Naive thymus-derived CD8-positive, alpha-beta T cell (primary cell): ENCODE measurements at places on chromosomes 11 and 22.
A peak's percentile ranks its signal among the peaks of the same experiment; 100 is the strongest.

- H3K27me3 ChIP-seq: peaks cover 35% of the 10 kb centered on the region
- H3K4me3 ChIP-seq: no peak overlapping the region
- no peaks in the 10 kb centered on the region for H3K4me1 ChIP-seq
Measured at GRCh38 chr22:48424661-48425060, 1403.0 kb downstream of the BRD1 start.

DNA sequence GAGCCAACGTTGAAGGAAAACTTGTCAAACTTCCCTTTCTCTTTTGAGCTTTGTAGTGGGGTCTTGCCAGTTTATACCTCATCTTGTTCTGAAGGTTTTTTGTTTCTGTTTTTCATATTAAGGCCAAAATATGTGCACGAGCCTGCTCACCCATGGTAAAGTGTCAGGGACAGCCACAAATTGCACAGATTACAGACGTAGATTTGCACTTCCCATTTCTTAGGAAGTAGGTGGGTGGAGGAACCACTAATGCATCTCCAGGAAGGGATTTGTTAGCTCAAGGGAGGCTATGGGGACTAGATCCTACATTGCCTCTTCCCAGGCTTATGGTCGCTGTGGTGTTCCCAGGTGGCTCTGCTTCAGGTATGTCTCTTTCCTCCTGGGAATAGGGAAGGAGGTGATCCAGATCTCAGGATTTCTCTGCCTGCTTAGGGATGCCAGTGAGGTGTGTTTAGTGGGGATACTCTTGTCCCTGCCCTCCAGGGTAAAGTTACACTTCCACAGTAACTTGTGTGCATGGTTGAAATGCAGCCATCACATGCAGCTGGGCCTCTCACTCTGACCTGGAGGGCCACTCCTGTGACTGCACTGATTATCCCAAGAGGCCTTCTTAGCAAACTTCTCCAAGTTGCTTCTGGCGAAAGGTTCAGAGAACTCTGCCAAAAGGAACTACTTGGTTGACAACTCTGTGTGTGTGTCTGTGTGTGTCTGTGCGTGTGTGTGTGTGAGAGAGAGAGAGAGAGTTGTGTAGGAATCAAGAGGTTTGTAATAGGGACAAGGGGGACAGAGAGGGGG lies 9.8 kb downstream of the PPFIBP2 start:
- no peak for DNase-seq
- H3K4me3 ChIP-seq: no peak overlapping the region
- H3K27ac ChIP-seq: peak overlapping the region; percentile 82
- H3K36me3 ChIP-seq: peaks cover 2% of the 10 kb centered on the region
- H3K27me3 ChIP-seq: no peaks in the 10 kb centered on the region

DNA sequence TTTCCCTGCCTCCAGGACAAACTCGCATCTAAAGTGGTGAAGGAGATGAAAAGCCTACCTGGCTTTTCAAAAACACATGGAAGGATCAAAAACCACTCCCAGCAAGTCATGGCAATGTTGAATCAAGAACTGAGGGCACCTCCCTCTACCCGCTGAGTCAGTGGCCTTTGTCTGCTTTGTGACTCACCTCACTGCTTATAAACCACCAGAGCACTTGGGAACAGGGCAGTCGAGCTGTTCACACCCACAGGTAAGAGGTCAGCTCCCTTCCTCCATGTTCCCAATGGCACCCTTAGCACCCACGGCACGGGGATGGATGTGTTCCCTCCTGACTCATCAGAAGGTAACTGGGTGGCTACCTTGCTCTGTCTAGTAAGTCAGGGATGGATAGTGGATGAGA lies 21.7 kb downstream of the TENM4 start:
- no peak overlapping the region for H3K4me3 ChIP-seq
- peaks cover 12% of the 10 kb centered on the region for H3K27me3 ChIP-seq
- DNase-seq: no peak
- no peak overlapping the region for H3K27ac ChIP-seq
- no peaks in the 10 kb centered on the region for H3K4me1 ChIP-seq

DNA sequence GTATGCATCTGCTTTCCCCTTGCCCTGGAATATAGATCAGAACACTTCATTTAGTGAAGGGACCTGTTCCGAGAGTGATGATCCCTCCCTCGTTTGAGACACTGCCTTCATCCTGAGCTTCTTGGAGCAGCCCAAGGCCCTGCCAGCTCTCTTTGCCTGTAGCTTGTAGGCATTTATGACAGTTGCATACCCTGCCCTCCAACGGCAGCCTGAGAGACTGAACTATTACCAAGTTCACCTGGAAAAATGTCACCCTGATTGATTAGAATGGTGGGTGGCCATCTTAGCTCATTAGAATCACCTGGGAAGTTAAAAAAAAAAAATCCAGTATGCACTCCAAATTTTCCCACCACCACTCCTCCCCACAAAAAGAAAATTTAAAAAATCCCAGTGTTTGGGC lies 1.5 kb downstream of the MICAL3 start:
- no peak for DNase-seq
- peaks cover 42% of the 10 kb centered on the region for H3K27me3 ChIP-seq
- H3K36me3 ChIP-seq: no peaks in the 10 kb centered on the region
- no peak overlapping the region for H3K4me3 ChIP-seq

DNA sequence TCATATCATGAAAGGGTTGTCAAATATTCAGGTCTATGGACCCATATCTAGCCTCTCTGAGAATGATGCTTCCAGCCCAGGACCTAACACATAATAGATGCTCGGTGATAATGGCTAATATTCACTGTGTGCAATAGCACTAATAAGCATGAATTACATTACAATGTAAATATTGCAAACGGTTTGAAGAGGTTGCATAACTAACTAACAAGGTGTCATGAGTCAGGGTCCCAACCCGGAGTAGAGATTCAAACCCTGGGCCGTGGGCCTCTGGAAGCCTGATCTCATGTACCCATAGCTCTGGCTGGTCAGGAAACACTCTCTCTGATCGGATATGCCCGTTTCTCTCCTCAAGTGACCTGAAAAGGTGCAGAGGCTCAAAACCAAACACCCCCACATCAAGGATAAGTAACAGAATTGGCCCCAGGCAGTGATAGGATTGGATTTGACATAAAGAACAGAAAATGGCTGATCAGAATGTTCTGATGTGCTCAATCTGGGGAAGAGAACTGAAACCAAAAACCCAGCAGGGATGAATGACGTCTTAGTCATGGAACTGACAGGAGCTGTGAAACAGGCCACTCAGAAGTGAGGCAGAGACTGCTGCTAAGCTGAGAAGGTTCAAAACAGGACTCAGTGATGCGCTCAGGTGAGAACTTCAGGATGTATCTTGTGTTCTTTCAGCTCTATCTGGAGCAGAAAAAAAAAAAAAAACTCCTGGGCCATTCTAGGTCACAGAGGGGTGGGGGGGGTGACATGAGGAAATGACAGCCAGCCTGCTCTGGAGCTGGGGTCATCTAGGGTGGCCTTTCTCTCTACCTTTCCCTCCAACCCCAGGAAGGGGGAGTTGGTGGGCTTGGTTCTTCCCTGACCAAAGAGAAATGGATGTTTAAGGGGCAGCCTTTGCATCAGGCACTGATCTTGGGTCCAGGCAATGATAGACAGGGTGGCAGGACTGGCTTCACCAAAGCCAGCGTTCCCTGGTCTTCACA lies 6.6 kb upstream of the KCTD17 start:
- no peaks in the 10 kb centered on the region for H3K36me3 ChIP-seq
- no peaks in the 10 kb centered on the region for H3K4me1 ChIP-seq
- H3K27me3 ChIP-seq: no peaks in the 10 kb centered on the region
- no peak overlapping the region for H3K27ac ChIP-seq
- no peak overlapping the region for H3K4me3 ChIP-seq

DNA sequence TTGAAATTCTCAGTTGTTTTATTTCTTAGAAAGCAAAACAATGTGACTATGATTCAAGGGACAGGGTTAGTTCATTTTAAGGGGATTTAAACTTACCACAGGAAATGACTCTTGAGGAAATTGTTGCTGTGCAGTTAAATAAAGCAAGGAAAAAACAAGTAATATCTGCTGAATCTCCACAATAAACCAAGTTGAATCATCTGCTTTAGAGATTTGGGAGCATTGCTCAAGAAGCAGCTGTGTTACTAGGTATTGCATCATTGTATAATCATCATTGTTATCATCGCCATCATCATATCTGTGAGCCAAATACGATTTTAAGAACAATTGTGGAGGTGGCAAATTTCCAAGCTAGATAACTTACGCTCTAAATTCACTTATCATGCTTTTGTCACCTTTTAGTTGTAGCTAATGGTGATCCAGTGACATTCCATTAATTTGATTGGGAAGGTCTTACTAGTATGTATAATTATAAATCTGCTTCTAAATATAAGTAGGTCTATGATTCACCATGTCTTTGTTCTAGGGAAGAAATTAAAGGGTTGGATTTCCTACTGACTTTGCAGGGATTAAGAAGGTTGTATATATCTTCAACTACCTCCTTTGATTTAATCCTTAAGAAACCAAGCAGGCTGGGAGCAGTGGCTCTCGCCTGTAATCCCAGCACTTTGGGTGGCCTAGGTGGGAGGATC lies 19.9 kb downstream of the MMP10 start:
- no peak for DNase-seq
- H3K4me1 ChIP-seq: no peaks in the 10 kb centered on the region
- no peak overlapping the region for H3K27ac ChIP-seq
- H3K4me3 ChIP-seq: no peak overlapping the region

- H3K36me3 ChIP-seq: no peaks in the 10 kb centered on the region
- H3K4me3 ChIP-seq: no peak overlapping the region
- DNase-seq: no peak
- no peak overlapping the region for H3K27ac ChIP-seq
Measured at GRCh38 chr11:96506953-96507354, 117.1 kb downstream of the JRKL start.
